ENCODE measurements at places on chromosomes 2 and 18. TPM values are rescaled to one million over a fixed set of nuclear protein-coding genes. Genes with fewer than 3 reads are reported as not detected.

DNA sequence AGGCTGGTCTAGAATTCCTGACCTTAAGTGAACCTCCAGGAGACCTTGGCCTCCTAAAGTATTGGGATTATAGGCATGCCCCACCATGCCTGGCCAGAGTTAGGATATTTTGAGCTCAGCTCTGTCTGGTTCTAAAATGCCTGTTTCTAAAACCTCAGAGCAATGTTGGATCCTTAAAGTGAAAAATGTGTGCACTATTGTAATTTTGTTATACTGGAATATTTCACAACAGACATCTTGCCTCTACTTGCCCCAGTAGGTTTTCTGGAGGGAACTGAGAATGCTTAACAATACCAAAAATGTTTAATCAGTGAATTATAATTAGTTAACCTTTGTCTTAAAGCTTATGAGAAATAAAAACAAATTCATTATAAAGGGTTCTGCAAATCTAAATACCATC is 144.6 kb upstream of the CCDC195 start:
- DNase-seq = no peak

The SULT1C2 gene
- not detected for total RNA-seq

- no peak for DNase-seq
Observed at GRCh38 chr18:76553715-76554546, 58.9 kb upstream of the ZNF516 start.

- no peak for DNase-seq
Observed at GRCh38 chr2:64363848-64364247, 90.1 kb upstream of the LGALSL start.

DNA sequence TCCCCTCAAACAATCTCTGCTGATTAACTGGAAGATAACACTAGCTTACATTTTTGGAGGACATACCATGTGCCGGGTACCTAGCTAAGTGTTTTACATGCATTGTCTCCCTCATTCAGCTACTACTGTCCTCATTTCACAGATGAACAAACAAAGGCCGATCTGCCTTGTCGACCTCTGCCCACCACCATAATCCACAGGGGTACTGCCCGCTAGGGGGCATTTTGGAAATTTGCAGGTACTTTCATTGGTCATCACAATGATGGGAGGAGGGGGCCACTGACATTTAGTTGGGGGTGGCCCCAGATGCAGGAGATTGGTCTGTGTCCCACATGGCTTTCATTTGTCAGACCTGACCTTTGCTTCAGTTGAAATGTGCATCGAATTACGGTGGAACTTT is 3.9 kb upstream of the TMEM163 start:
- DNase-seq = no peak

The BIN1 gene
- 152 TPM for total RNA-seq

GRCh38 chr2:159612255-159612901 is 4.0 kb downstream of the BAZ2B start:
- no peak for DNase-seq

DNA sequence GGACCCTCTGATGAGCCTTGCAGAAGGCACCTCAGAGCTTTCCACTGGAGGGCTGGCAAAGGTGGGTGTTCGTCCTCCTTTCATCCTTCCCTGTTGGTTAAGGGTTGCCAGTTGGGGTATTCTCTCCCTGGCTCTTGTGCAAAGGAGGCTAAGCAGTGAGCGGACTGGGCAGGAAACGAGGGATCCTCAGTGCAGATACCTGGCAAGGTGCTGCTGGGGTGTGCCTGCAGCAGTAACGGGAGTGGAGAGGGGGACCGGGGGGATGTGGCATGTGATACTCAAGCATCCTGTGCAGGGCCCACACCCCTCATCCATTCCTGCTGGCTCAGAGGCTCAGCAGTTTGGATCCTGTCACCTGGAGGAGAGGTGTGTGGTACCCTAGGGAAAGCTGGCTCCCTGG is 4.2 kb upstream of the ADCY3 start:
- no peak for DNase-seq

DNA sequence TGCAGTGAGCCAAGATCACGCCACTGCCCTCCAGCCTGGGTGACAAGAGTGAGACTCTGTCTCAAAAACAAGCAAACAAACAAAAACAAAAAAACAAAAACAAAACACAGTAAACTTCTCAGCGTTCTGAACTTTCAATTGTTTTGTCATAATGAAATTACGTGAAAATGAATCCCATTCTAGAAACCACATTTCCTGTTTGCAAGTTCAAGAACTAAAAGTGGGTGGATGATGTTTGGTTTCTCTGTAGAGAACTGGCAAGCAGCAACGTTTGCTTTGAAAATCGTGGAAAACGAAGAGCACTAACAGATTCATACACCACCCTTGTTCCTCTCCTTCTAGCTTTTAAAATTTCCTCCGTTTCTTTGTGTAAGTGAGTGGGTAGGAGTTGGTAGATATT is 226.1 kb upstream of the LYPD1 start:
- no peak for DNase-seq

- no peak for DNase-seq
Observed at GRCh38 chr2:48888066-48888465, 132.5 kb upstream of the LHCGR start.

DNA sequence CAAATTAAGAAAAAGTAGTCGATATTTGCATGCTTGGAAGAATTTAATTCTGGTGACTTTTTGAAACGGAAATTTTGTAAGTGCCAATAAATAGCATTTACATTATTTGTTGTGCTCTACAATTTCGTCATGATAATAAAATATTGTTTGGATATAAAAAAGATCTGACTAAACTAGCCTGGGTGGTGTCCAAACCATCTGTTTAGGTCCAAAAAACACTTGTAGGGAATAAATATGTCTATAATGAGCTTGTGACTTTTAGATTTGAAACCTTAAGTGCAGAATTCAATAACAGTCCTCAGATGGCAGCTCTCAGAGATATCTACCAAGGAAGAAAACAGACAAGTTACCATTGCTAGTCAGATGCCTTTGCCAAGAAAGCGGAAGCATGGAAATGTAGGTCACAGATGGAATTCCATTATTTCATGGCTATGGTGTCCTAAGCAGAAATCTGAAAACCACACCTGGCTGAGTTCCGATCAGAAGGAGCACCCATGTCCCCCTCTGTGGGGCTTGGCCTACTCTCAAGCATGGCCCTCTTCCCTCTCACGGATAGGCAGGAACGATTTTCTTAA is 731.1 kb downstream of the RNF144A start:
- no peak for DNase-seq

DNA sequence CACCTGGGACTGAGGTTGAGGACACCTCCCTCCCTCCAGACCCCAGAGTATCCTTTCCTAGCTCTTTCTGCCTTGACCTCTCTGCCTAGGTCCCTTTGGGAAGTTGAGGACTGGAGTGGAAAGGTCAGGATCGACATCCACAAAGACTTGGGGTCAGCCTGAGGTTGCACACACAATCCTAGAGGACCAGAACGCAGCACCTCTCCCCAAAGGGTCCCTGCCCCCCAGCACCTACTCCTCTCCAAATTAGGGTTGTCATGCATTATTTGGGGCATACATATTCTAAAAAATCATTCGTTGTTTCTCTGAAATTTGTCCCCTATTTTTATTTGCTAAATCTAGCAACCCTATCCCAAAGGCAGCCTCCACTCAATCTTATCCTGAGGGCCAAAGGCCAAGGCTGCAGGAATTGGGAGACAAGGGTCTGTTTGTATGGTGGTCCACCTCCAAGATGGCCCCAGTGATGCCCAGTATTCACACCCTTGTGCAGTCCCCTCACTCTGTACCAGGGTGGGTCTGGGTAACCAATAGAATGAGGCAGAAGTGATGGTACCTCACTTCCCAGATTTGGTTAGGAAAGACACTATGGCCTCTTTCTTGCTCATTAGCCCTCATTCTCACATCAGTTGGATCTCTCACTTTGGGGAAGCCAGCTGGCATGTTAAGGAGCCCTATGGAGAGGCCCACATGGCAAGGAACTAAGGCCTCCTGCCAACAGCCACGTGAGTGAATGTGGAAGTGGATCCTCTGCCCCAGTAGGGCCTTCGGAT is 3.5 kb upstream of the CHRNG start:
- no peak for DNase-seq

GRCh38 chr18:13261661-13262357 is 43.2 kb downstream of the LDLRAD4 start:
- DNase-seq = no peak

The MAP3K19 gene
- total RNA-seq = not detected

The FAM237A gene
- total RNA-seq = not detected

The ARHGEF33 gene
- total RNA-seq = 0.59 TPM

The CHST9 gene
- total RNA-seq = not detected

GRCh38 chr2:162123806-162124758 is 28.0 kb downstream of the GCG start:
- DNase-seq = no peak

- no peak for DNase-seq
Observed at GRCh38 chr2:108587621-108588020, 53.4 kb downstream of the LIMS1 start.

DNA sequence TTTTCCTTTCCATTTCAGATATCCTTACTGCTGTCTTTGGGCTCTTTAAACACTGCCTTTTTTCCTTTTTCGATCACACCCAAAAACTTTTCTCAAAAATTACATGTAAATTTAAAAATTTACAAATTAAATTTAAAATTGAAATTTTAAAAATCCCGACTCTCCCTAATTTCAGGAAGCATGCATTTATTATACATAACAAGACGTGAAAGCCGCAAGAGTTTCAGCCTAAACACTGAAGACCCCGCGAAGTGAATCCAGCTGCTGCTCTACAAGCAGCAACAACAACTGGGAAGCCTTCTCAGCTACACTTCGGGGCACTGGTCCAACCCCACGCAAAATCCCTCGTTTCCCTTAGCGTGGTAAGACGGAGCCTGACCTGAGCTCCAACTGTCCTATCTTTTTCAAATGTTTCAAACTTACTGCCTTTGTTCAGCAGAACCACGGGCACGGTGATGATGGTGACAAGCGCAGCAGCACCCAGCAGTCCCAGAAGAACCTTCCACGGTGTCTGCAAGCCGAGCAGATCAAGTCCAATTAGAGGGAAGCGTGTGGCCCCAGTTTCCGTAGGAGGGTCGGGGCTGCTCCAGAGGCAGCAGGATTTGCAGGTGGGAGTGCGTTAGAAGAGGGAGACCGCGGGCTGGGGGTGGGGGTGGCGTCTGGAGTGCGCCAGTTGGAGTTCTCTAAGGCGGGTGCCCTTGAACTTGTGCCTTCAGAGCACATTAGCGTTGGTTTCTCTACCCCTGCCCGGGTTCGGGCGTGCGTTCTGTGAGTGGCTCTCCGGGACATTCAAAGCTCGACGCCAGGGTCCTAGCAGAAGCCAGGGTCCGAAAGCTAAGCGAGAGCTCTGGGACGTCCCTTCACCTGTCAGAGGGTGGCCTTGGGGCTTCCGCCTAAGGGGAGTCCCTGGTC is 783 bp downstream of the DPP4 start:
- peak; percentile 45 for DNase-seq

The NT5C1B gene
- not detected for total RNA-seq

The HTRA2 gene
- total RNA-seq = 52.2 TPM

The AQP12B gene
- total RNA-seq = not detected

The GPR45 gene
- total RNA-seq = not detected

The ACMSD gene
- total RNA-seq = not detected

The TEKT4 gene
- not detected for total RNA-seq

GRCh38 chr18:34627137-34627920 is 82.8 kb upstream of the DTNA start:
- DNase-seq = no peak

The TMEM237 gene
- total RNA-seq = 21.6 TPM

The HOXD12 gene
- not detected for total RNA-seq

GRCh38 chr2:180219491-180219890 is 212.4 kb upstream of the CWC22 start:
- DNase-seq = no peak

The FOXD4L1 gene
- 0.47 TPM for total RNA-seq

- DNase-seq = peak; percentile 63
Observed at GRCh38 chr2:65320042-65320725, 92.6 kb downstream of the ACTR2 start.

- DNase-seq = no peak
Observed at GRCh38 chr18:45232061-45232460, 383.2 kb upstream of the SLC14A2 start.

- DNase-seq = no peak
Observed at GRCh38 chr2:220188031-220188430, 560.6 kb downstream of the SLC4A3 start.

GRCh38 chr2:222102575-222103349 is 196.0 kb downstream of the PAX3 start:
- no peak for DNase-seq

DNA sequence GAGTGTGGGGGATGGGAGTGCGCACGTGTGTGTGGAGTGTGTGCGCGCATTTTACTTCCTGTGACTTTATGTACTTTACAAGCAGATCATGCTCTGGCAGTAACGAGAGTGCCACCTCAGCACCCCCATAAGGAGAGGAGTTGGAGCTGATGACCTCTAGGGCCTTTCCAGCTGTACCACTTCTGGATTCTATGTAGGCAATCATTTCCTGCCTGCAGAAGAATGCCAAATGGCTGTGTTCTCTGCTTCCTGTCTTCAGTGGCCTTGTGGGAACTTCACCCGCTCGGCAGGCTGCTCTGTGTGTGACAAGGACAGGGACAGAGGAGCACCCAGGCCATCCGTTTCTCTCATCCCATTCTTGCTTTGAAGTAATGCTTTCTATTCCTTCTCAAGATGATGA is 22.8 kb upstream of the ZNF385B start:
- no peak for DNase-seq

The BABAM2 gene
- 69.5 TPM for total RNA-seq

DNA sequence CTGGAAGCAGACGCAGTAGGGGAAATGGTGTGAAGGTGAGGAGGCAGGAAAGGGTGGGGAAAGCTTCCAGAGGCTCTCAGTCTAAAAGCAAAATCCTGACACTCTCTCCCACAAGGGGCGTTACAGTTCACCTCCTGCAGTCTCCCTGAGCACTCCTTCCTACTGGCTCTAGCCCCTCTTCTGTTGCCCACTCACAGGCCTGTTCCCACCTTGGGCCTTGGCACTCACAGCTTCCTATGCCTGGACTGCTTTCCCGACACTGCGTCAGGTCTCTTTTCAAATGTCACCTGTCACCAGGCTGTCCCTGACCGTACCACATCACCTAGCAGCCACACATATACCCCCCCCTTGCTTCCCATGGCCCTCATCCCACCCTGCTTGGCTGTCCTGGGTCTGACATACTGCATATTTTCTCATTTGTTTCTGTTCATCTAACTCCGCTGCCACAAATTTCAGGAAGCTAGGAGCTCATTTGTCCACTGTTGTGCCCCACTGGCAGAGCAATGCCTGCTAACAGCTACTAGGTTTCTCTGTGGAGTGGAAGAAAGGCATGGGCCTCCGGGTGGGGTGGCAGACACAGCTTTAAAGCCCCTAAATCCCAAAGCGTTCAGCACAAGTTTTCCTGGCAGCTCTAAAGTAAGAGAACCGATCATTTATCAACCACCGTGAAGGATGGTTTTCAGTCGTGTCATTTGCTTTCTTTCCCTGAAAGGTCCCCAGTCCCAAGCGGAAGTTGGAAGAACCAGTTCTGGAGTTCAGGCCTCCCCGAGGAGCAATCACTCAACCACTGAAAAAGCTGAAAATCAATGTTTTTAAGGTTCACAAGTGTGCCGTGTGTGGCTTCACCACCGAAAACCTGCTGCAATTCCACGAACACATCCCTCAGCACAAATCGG is 118.8 kb downstream of the ZNF532 start:
- DNase-seq = no peak

The NAT8 gene
- total RNA-seq = not detected

- no peak for DNase-seq
Observed at GRCh38 chr2:154992826-154993225, 294.3 kb downstream of the KCNJ3 start.

Data from activated CD8-positive, alpha-beta memory T cell treated with anti-CD3 and anti-CD28 coated beads, Interleukin-2, amount 10 ng/mL, durations not matched to agents 7 days and 5 days (primary cell).